ENCODE measurements at places on chromosomes 11 and 22.

GRCh38 chr11:126522606-126523005 lies 167.1 kb downstream of the ST3GAL4 start:
- DNase-seq = no peak

GRCh38 chr11:65870706-65871681 lies 1.6 kb downstream of the EFEMP2 start:
- no peak for DNase-seq

DNA sequence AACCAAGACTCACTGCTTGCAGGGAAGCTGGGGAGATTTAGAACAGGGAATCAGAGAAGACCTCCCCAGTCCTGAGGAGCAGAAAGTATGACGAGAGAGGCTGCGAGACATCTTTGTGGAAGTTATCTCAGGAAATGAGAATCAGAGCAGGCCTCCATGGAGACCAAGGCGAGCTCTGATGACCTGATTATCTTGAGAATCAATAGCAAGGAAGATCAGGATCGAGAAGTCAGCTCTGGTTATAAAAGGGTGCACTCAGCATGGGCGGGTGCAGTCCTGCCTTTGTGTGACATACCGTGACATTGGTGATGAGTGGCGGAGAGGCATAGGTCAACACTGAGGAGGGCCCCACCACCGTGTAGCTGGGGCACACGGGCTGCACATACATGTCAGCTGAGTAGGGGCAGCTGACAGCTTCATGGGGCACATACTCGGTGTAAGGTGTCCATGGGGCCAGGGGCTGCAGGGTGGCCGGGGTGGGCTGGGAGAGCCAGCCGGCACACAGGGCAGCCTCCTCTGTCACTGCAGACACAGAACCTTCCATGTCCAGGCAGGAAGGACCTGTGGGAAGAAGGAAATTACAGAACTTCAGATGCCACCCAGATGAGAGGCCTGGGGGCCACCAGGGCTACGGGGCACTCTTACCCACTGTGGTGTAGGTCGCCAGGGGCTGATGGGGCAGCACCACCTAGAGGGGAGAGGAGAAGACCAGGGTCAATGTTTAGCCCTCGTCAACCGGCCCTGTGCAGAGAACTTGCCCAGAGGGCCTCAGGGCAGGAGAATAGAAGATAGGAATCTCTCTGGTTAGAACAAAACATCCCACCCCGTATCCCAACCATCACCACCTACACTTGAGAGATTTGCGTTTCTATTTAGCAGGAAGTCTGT lies 21.7 kb downstream of the POU2AF1 start:
- DNase-seq = no peak

DNA sequence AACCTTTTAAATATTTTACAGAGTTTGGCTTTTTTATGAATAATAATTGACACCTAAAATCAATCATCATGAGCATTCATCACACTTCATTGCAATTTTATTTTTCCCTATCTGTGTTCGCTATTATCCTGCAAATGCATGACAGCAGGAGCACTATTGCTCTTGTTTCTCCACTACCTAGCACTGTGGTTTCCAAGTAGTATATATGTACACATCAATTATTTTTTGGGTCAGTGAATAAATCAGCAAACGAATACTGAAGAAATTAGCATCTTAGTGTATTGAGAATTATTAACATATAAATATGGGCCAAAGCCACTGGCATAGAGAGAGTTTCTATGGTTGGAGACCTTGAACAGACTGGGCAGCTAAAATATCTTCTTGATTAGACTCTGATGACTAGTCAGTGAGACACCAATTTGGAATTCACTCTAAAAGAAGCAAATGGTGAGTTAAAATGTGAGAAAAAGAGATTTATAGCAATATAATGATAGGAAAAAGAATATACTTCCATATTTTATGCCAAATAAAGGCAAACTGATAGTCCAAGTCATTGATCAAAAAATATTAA lies 731.1 kb upstream of the LUZP2 start:
- DNase-seq = no peak

GRCh38 chr11:44002191-44003093 lies 45.3 kb upstream of the ACCSL start:
- no peak for DNase-seq

- no peak for DNase-seq
These were observed 93.2 kb downstream of the EXT2 start for GRCh38 chr11:44188643-44189042.

- DNase-seq = no peak
These were observed 63.4 kb upstream of the CLPB start for GRCh38 chr11:72497731-72498130.

GRCh38 chr22:44453441-44454112 lies 44.5 kb downstream of the RTL6 start:
- DNase-seq = no peak

DNA sequence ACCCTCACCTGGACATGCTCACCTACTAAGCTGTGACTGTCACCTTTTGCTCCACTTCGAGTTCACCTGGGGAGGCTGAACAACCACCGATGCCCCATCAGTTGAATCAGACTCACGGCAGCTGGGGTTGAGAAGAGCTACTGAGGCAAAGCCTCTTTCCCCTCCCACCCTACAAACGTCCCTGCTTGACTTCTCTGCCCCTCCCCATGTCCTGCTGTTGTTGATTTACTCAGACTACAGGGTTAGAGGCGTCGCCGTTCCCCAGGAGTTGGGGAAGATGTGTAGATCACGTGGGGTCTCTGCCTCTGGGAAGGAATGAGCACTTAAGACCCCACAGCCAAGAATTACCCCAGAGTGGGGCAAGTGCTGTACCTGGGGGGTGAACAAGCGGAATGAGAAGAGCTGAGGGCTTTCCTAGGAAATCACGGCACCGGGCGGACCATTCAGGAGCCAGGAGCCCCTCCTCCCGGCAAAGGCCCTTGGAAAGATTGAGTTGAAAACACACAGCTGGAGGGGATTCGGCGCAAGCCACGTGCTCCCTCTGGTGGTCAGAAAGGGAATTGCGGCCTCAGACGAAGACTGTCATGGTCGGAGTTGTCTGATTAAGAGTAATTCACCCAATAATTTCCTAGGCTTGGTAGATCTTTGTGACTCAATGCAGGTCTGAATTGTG lies 7.0 kb downstream of the FXYD2 start:
- peak; percentile 78 for DNase-seq

Measured in stimulated activated CD4-positive, alpha-beta T cell treated with anti-CD3 and anti-CD28 coated beads, TNF-alpha, amount 100 ng/mL, for 4 hours (primary cell).